ENCODE measurements at places on chromosomes 6 and 20.

DNA sequence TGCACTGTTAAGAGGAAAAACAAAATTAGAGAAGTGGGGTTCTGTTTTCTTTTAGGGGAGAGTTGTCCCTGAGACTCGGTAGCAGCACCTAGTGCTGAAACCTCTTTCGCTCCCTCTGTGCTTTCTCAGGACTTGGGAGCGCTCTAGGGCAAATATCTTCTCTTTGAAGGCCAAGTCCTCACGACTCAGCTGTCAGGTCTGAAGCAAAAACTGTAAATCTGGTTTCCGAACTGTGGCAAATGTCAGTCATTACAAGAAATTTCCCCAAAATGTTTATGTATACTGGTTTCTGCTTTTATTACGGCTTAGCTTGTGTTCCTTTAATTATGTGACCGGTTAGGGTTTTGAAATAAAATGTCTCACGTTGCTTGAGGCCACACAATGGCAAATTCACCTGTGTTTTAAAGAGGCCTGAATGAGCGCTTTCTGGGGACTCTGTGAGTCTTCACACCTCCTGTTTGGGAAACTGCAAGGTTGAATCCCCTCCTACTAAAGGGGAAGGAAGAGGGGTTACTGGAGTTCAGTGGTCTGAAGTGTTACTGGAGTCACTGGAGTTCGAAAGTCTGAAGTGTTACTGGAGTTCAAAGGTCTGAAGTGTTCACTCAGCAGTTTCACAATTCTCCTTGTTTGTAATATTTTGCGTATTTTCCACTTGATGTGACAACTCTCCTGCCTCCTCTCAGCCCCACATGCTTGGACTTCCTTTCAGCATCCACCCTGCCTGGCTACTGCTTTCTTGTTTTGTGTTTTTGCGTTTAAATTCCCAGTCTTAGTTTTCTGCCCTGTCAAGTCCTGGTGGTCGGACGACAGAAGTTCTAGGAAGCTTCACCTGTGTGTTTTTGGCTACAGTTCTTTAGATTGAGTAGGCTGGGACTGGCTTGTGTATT is 1.6 kb downstream of the SMPDL3A start:
- no peak for DNase-seq

DNA sequence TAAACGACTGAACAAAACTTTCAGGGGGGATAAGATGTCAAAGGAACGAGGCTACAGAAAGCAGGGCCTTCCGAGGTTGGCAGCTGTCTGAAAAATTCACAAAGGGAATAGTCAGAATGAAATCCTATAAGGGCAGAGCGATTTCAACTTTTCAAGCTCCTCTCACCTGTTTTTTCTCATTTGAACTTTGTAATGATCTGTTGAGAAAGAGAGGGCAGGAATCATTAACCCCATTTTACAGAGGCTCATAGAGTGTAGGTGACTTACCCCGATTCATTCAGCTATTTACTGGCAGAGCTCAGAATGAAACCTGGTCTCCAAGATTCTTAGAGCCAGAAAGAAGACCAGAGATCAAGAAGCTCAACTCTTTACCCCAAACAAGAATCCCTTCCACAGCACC is 266.1 kb upstream of the ARID1B start:
- DNase-seq = no peak

GRCh38 chr6:64000818-64001491 is 365.4 kb downstream of the PHF3 start:
- no peak for DNase-seq

DNA sequence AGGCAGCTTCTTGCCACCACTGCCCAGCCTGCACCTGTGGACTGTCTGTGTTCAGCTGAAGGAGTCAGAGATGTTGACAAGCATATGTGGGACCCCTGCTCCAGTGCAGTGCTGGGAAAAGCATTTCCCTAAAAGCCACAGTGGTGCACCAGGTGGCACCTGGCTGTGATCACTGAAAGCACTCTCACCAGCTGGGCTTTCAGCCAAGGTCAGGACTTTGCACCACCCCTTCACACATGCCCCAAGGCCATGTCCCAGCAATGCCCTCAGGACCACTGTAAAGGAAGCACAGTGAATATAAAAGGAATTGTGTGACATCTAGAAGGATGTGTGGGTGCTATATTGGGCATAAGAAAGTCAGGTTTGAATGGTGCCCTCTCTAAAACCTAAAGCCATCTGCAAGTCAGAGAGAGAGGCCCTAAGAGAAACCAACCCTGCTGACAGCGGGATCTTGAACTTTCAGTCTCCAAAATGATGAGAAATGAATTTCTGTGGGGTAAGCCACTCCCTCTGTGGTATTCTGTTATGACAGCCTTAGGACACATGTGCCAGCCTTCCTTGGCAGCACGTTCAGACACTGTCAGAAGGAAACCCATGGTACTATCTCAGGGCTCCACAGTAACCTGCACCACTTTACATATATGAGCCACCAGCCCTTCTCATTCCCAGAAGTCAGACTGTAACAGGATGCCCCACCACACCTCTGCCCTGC is 30.7 kb downstream of the CBLN4 start:
- DNase-seq = no peak

DNA sequence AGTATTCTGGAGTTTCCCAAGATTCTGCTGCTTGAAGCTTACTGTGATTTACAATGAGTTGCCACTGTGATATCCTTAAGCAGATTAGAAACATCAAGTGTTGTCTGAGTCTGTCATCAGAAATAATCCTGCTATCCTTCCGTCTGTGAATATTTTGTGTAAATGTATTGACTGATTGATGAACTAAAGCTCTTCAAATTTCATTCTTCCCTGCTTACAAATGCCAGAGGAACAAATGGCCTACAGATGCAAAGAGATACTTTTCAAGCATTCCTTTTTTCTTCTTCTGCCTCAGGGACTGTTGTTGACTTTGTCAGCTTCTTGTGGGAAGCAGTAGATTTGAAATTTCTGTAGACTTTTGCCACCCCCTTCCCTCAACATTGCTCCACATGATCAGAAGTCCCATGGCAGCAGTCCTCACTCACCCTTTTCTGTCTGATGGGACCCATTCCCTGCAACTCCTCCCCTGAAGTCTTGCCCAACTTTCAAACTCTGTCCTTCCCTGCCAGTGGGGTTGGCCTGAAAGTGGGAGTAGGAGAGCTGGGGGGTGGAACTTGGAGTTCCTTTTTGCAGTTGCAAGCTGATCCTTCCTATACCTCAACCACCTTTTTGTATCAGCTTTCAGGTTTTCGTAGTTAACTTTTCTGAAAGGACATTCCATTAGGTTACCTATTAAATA is 38.5 kb upstream of the MLIP start:
- no peak for DNase-seq

- DNase-seq = no peak
Measured at GRCh38 chr6:1667805-1668175, 58.1 kb downstream of the FOXC1 start.

DNA sequence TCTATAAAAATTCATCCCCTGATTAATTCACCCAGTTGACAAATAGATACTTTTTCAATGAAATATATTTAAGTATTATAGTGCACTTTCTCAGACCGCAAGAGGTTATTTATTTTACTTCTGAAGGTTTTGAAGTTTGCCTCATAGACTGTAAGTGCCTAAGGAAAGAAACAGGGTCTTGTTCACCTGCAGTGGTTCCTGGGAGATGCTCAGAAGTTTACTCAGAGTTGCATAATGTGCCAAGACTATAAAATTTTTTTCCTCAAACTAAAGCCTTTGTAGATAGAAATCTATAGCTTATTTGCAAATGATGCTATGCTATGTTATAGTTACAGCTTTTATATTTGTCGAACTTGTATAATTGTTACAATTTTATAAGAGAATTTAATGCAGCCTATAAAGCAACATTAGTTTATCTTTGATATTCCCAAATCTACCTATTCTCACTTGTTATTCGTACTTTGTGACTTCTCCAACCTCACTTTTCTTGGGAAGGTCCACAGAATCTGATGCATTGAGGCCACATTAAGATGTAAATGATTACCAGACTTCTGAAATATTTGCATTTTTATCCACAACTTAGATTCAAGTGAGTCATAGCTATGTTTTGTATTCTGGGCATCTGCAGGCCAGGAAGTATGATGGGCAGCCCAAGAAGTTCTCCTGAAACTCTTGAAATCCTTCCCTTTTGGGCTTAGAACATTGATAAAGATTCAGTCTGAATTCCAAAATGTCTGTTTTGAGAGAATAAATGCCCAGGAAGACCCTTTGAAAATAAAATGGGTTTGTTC is 35.7 kb downstream of the KCNQ5 start:
- no peak for DNase-seq

DNA sequence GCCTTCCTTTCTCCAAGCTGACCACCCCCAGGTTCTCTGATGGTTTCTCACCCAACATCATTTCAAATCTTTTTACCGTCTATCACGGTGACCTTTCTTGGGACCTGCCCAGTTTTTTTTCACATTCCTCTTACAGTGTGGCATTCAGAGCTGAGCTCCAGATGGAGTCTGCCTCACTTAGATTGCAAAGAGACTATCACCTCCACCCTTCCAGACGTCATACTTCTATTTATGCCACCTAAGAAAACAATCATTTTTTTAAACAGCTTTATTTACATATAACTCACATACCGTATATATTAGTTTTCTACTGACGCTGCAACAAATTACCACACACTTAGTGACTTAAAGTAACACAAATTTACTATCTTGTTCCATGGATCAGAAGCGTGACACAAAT is 32.3 kb upstream of the CTNNBL1 start:
- DNase-seq = no peak

- DNase-seq = no peak
Measured at GRCh38 chr6:169220068-169220964, 33.3 kb downstream of the THBS2 start.

DNA sequence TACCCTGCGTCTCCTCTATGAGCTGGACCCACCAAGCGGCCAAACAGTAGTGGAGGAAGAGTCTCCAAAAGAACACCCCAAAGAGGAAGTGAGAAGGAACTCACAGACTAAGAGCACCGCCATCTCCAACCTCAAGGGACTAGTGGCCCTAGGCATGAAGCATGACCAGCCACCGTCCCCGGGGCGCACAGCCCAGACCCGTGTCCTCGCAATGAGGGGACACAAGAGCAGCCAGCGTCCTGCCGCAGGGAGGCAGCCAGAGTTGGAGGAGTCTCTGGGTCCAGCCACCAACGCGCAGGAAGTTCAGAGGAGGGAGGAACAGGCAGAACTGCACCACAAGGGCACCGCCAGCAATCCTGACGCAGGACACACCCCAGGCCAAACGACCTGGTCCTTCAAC is 72.6 kb downstream of the TAF4 start:
- no peak for DNase-seq

- DNase-seq = no peak
Measured at GRCh38 chr20:50753152-50753551, 21.8 kb downstream of the PARD6B start.

DNA sequence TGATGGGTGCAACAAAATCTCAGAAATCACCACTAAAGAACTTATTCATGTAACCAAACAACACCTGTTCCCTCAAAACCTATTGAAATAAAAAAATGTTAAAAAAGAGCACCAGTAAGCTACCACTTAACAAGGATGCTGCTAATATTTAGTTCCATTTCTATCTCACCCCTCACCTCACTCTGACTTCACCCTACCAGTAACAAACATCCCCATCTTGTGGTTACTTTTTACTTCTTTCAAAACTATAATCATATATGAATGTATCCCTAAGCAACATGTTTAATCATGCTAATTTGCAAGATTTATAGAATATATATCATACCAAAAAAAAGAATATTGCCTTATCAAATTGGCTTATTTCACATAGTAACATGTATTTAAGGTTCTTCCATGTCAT is 27.4 kb upstream of the SLC24A3 start:
- DNase-seq = no peak

GRCh38 chr20:36875702-36876472 is at the start of gene TLDC2:
TSS of gene TLDC2 (plus strand) at chr20:36876138. CDS start at chr20:36876175, 37 bp downstream.
- no peak for DNase-seq

DNA sequence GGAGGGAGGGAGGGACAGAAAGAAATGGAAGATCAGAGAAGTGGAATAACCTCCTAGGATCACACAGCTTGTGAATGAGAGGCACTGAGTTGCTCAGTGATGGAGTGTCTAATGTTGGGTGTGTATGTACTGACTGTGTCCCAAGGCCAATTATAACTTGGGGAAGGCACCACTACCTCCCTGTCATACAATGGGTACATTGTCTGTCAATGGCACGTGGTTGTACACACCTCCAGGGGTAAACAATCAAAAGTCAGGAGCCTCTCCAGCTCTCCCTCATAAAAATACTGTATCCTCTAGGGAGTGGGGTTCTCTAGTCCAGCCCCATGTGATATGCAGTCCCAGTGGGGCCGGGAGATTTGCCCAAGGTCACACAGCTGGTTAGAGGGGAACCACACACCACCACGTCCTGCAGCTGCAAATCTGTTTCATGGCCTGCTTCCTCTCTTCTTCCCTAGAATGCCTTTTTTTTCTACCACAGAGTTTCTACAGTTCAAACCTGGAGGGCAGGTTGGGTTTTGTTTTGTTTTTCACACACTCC is 112.5 kb downstream of the SNX5 start:
- DNase-seq = no peak

- no peak for DNase-seq
Measured at GRCh38 chr6:155527443-155527842, 71.8 kb upstream of the NOX3 start.

GRCh38 chr20:44651684-44652423 is at the start of gene ADA:
TSS of gene ADA (minus strand) at chr20:44651699. CDS start at chr20:44651607, 92 bp downstream.
- no peak for DNase-seq

DNA sequence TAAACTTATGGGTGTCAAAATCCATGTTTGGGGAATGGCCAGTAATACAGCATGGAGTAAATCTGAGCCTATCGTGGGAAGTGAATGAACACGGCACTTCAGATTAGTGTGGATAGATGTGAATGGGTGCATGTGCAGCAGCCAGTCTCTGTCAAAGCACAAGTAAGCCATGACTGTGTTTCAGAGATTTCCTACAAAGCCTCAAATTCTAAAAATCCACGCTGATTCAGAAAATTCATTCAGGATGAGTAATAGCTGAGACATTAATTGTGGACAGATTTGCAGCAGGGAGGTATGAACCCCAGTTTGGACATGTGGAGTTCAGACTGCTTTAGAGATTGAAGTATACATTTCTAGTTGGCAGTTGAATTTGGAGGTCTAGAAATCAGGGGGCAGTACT is 115.1 kb downstream of the QKI start:
- DNase-seq = no peak

DNA sequence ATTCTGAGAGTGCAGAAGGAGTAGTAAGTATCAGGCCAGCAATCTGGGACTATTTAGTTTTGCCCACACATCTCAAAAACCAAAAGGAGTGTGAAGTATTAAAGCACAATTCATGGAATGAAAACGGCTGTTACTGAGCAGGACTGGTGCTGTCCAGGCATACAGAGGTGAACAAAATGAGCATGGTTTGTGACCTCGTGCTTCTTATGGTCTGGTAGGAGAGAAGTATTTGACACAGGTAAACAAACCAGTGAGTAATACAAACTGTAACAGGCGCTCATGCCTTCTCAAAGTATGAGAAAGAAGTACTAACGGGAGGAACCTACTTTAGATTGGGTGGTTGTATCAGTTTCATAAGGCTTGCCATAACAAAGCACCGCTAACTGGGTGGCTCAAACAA is 17.5 kb upstream of the NRN1 start:
- DNase-seq = no peak

DNA sequence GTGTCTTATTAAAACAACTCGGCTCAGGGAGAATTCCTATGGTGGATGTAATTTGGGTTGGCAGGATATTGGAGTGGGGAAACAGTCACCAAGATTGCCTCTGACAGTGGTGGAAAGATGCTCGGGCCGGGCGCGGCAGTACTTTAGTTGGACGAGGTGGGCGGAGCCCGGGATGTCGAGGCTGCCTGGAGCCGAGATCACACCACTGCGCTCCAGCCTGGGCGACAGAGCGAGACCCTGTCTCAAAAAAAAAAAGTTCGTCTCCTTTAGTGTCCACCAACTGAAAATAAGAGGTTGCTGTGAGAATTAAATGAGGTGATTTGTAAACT is 621 bp downstream of the NOL7 start:
- DNase-seq = no peak

Measured in GM18507 (cell line).